ENCODE measurements at places on chromosomes 7 and 10.

GRCh38 chr7:88132725-88133124 lies 87.1 kb downstream of the SRI start:
- no peak for DNase-seq

DNA sequence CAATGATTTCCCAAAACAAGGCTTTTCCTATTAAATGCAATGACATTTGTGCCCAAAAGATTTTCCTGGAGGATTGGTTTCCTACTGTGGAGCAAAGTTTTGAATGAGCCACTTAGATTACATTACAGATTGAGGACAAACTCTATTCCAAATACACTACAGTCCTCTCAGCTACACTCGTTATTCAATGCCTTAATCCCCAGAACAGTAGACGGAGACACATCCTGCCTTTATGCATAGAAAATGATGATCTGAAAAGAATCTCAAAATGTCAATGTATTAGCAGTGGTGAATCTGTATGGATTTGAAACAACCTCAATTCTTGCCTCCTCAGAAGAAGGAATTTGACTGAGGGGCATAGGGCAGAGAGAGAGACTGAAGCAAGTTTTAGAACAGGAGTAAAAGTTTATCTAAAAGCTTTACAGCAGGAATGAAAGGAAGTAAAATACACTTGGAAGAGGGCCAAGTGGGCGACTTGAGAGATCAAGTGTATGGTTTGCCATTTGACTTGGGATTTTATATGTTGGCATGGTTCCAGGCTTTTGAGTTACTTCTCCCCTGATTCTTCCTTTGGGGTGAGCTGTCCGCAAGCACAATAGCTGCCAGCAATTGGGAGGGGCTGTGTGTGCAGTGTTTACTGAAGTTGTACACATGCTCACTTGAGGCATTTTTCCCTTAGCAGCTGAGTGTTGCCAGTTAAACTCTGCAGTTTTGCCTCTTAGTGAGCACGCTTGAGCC lies 891.9 kb upstream of the MBL2 start:
- DNase-seq: no peak

DNA sequence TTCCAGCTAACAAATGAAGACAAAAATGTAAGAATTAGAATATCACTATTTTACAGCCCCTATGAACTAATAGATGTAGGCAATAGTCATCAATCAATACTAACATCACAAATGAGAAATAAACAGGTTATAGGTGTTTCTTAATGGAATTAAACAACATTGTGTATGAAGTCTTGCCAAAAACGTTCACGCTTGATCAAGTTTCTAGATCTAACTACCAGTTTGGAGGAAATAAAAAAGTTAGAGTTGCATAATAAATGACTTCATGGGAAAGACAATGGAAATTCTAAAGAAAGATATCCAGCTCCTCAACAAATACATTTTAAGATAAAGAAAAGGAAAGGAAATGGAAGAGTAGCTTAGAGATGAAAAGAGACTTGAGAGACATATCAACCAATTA lies 19.7 kb downstream of the TAC1 start:
- no peak for DNase-seq

DNA sequence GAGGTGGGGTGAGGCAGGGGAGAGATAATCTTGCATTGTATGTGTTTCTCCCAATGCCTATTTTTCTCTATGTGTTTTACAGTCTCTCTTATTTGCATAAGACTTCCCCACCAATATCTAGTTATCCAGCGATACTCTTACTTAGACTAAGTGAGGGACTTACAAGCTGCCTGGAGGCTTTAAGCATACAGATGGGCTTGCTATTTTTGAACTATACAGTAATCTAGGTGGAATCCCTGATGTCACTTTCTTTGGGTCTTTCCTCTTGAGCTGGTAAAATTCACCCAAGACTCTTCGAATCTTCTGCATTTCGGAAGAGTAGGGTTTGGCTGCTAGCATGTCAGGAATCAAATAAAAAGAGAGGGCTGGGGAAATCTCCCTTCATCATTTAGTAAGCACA lies 76.6 kb downstream of the NDUFB2 start:
- no peak for DNase-seq

- DNase-seq: no peak
Measured at GRCh38 chr7:88328787-88329186, 22.1 kb upstream of the STEAP4 start.

- peak; percentile 7 for DNase-seq
Measured at GRCh38 chr10:52617346-52617745, 155.2 kb downstream of the MBL2 start.

- no peak for DNase-seq
Measured at GRCh38 chr10:10014846-10015245, 1002.8 kb upstream of the CELF2 start.

GRCh38 chr10:86319676-86320075 lies 46.9 kb downstream of the GRID1 start:
- no peak for DNase-seq

DNA sequence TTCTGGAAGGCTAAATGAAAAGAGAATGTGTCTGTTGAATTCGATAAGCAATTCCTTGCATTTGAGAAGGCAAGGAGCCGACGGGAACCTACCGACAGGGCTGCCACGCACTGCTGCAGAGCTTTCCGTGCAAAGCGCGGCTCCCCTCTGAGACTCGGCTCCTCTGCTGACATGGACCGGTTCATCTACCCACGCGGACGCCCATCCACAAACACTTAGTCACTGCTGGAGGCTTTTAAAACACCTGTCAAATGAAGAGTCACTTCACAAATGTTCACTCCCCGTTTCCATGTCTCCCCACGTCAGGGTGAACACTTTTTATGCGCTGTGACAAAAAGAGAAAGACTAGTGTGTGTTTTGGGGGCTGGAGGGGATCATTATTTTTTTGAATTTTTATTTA lies 32.0 kb downstream of the AMZ1 start:
- DNase-seq: no peak

Data from RWPE1 (cell line).